ENCODE measurements at places on chromosomes 2 and 18. TPM values are rescaled to one million over a fixed set of nuclear protein-coding genes. Genes with fewer than 3 reads are reported as not detected.
A peak's percentile ranks its signal among the peaks of the same experiment; 100 is the strongest.

DNA sequence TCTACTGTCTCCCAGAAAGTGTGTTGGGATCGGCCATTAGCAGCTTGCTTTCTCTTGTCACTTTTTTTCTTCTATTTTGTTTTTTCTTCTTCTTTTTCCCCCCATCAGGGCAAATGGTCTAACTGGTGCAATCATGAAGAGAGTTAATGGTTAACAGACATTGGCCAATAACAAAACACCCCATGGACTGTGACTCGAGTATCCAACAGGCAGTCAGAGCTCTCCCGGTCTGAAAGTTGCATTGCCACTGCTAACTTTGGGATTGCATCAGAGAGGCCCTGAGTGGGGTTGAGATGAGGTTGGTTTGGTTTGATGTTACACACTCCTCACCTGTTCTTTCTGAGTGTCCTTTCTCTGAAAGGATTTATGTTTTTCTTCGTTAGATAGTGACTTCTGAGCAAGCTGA is 12.9 kb upstream of the SNORC start:
- DNase-seq: no peak

DNA sequence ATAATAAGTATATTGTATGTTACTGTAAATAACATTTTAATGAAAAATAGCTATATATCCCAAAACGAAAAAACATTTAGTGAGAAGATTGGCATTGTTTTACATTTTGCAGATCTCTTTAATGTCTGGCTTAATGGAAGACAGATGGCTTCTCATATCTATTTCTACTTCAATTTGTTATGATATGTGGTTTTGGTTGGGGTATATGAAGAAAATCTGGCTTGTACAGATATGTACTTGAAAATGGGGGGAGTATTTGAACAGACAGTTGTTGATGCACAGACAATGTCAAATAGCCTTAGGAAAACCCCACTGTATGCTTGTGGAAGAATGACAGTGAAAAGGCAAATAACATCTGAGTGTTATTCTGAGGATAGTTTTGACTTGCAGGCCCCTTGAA is 23.6 kb upstream of the GMCL1 start:
- no peak for DNase-seq

The LONRF2 gene
- not detected for total RNA-seq

DNA sequence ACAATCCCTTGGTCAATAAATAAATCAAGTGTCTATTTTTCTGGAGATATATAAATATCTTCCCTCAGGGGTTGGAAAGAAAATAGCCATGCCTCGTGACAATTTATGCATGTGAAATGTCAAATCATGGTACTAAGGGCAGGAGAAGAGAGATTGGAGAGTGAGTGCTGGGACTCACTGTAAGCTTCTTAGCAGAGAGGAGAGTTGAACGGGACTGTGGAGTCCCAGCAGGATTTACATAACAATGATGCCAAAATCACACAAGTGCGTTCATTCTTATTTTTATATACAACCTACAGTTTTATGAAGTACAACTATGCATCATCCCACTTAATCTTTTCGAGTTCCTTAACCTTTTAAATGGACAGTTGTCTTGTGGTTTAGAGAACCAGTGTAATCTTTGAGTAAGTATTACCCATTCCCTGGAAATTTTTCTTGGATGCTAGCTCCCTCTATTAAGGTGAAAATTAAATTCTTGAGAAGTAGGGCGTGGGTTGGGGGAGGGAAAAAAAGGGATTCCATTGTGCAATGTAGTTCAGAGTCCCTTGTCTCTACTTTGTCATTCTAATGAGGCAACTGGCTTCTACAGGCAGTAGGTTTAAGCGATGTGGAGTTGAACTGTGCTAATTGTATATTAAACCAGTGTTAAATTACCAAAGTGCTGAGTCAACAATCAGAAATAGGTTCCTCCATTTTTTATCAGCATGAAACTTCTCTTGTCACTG is 143.6 kb upstream of the EPHA4 start:
- DNase-seq: no peak

- peak; percentile 59 for DNase-seq
Observed at GRCh38 chr2:203533676-203534591, 1.2 kb downstream of the RAPH1 start.

DNA sequence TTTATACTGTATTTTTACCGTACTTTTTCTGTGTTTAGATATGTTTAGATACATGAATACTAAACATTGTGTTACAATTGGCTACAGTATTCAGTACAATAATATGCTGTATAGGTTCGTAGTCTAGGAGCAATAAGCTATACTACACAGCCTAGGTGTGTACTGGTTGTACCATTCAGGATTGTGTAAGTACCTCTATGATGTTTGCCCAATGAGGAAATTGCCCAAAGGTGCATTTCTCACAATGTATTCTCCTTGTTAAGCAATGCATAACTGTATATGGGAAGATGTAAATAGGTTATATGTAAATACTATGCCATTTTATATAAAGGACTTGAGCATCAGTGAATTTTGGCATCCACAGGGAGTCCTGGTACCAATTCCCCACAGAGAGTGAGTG is 10.7 kb downstream of the EIF2AK2 start:
- no peak for DNase-seq

The MATN3 gene
- total RNA-seq: not detected

GRCh38 chr2:74755386-74755785 is 78.5 kb upstream of the HK2 start:
- DNase-seq: no peak

The GREB1L gene
- 7.6 TPM for total RNA-seq

GRCh38 chr18:5239447-5239846 is 42.4 kb upstream of the AKAIN1 start:
- DNase-seq: no peak

DNA sequence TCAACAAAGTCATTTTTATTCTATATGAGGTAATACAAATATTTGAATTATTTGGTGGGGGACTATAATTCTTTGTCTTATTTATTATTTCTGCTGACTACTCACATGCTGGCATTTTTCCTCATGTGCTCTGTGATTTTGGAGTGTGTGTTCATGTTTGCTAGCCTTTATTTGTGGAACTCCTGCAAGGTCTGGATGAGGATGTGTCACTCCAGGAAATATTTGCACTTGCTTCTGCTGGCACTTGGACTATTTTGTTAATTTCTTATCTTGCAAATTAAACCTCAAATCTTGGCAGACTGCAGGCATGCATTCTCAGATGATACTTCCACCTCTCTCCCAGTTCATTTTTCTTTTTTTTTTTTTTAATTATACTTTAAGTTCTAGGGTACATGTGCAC is 34.1 kb downstream of the POLI start:
- DNase-seq: no peak

The ITGA6 gene
- 8.2 TPM for total RNA-seq

The NR4A2 gene
- total RNA-seq: not detected

The OSR1 gene
- 0.07 TPM for total RNA-seq

GRCh38 chr2:225112362-225113126 is 70.3 kb upstream of the DOCK10 start:
- no peak for DNase-seq

The UGT1A3 gene
- total RNA-seq: not detected

GRCh38 chr2:69300650-69301049 is 86.4 kb downstream of the GFPT1 start:
- no peak for DNase-seq

DNA sequence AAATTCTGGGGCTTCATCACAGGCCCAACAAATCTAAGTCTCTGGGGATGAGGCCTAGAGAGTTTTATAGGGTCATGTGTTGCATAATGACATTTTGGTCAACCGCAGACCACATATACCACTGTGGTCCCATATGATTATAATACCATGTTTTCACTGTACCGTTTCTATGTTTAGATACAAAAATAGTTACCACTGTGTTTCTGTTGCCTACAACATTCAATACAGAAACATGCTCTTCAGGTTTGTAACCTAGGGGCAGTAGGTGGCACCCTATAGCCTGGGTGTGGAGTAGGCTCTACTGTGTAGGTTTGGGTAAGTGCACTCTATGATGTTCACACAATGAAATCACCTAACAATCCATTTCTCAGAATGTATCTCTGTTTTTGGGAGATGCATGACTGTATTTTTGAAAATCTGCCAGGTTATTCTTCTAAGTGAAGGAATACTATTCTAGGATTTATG is 485.2 kb downstream of the PTPRM start:
- DNase-seq: no peak

The B3GNT7 gene
- total RNA-seq: 0.18 TPM

DNA sequence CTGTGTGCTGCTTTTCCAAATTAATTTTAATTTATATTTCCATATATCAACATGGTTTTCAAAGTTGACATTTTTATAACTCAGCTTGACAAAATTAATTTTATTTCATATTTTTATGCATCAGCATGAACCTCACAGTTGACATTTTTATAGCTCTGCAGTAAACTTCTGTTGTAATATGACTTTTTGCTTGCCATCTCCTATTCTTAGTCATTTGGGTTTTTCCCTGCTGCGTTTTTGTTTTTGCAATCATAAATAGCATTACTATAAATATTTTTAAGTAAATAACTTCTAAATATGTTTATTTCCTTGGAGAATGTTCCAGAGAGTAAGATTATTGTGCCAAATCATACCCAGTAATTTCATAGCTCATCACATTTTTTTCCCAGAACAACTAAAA is 21.0 kb upstream of the L3MBTL4 start:
- no peak for DNase-seq

- DNase-seq: no peak
Observed at GRCh38 chr2:222142027-222142426, 156.8 kb downstream of the PAX3 start.

The CCDC85A gene
- total RNA-seq: 0.80 TPM

The SLC4A1AP gene
- 36.1 TPM for total RNA-seq

GRCh38 chr2:54290356-54291025 is 34.5 kb upstream of the TSPYL6 start:
- DNase-seq: no peak

DNA sequence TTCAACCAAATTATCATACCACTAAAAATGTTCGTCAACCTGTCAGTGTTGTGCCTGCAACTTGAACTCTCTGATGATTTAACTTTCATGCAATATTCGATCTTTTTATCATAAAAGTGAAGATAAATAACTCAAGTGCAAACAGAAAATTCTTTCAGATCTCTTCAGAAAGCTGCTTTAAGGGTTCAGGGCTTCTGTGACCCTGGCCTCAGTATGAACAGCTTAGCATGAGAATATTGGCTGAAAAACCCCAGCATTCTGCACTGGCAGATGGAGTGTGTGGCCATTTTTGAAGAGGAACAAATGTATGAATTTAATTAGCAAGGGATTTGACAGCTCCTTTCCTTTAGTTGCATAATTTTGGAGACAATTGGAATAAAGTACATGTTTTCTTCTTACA is 851.4 kb upstream of the SOX11 start:
- DNase-seq: no peak

GRCh38 chr2:73162856-73163391 is 39.5 kb upstream of the NOTO start:
- no peak for DNase-seq

The MOCOS gene
- total RNA-seq: not detected

The KLHL14 gene
- not detected for total RNA-seq

DNA sequence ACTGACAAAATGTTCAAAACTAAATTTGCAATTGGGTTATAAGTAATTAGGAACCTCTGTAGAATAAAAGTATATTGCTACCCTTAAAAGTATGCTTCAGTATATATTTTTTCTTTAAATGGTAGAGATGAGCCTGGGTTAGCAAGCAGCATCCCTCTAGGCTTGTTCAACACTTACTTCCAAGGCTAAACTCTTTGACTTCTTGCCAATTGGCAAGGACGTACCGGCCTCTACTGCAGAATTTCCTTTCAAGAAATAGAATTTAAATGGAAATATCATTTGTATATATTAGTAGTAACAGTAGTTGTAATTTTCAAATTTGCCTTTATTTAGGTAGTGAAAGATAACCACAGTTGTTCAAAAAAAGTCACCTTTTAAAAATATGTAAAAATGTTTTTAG is 105.1 kb upstream of the SLC38A11 start:
- DNase-seq: no peak

DNA sequence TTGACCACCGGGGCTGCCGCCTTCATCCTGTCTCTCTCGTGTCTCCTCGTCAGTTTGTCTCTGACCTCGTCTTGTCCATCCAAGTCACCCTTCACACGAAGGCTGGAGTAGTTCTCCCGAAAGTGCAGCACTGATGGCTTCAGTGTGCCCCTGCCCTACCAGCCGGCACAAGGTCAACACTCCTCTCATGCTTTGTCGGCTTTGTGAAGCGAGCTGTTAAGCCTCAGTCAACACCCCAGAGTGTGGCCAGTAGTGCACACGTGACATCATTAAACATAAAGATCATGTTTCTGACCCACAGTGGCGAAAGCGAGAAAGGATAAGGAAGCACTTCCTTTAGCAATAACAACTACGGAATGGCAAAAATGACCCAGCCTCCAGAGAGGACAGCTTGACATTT is 23.2 kb downstream of the ACKR3 start:
- DNase-seq: no peak

GRCh38 chr2:98578231-98578630 is 30.1 kb downstream of the COA5 start:
- no peak for DNase-seq

- DNase-seq: no peak
Observed at GRCh38 chr2:23639406-23639982, 254.5 kb downstream of the KLHL29 start.

DNA sequence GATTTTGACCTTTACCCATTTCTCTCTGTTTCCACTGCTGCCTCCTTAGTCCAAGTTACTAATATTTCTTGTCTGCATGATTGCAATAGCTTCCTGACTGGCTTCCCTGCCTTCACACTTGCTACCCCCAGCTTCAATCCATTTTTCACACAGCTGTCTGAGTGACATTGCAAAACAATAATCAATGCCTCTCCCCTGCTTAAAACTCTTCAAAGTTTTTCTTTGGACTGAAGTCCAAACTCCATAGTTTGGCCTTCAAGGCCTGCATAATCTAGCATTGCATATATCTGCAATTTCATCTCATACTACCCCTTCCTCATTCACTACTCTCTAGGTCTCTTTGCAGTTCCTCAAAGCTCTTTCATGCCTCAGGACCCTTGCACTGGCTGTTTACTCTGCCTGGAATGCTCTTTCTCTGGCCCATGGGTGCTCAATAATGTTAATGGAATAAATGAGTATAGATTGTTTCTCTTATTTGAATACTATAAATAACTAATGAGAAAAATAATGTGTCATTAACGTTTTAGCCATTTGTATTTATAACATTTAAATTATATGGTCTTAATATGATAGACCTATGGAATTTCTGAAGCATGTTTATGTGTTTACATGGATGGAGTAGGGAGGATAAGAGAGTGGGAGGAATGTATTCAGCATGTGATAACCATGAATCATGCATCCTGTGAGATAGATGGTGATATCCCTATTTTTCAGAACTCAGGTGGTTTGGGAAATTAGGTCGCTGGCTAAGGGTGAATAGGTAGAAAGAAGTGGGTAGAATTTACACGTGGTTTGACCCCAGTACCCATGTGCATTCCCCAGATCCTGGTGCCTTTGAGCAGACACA is 5.7 kb upstream of the TMEM178A start:
- no peak for DNase-seq

GRCh38 chr2:216635171-216635570 is 2.0 kb downstream of the IGFBP2 start:
- DNase-seq: no peak

The ABCG5 gene
- total RNA-seq: not detected

GRCh38 chr2:29239209-29239960 is 124.2 kb downstream of the CLIP4 start:
- no peak for DNase-seq

All from G401 (cell line).